Left colon (tissue), 2 donors: ENCODE measurements at places on chromosomes 3 and 15.

DNA sequence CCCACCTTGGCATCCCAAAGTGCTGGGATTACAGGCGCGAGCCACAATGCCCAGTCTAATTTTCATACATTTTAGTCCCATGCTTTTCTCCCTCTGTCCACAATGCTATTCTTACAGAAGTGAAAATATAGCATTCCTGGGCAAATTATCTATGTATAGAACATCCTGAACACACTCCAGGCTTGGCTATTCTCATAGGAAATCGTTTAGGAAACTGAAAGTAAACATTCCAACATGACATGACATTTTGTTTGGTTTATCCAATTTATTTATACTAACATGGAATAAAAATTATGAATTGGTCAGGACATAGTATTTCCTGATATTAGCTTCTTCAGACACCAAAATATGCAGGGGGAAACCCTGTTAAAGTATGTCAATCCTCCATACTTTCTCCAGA lies 52.6 kb downstream of the SYNM start:
- DNase-seq: no peak

DNA sequence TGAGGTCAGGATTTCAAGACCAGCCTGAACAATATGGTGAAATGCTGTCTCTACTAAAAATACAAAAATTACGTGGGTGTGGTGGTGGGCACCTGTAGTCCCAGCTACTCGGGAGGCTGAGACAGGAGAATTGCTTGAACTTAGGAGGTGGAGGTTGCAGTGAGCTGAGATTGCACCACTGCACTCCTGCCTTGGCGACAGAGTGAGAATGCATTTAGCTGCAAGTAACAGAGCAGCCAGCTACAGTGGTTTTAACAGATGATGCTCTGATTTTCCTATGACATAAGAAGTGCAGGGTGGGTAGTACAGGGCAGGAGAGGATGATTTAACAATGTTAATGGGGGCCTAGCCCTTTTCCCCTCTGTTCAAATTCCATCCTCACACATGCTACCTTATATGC lies 267.9 kb downstream of the RPLP1 start:
- DNase-seq: no peak

DNA sequence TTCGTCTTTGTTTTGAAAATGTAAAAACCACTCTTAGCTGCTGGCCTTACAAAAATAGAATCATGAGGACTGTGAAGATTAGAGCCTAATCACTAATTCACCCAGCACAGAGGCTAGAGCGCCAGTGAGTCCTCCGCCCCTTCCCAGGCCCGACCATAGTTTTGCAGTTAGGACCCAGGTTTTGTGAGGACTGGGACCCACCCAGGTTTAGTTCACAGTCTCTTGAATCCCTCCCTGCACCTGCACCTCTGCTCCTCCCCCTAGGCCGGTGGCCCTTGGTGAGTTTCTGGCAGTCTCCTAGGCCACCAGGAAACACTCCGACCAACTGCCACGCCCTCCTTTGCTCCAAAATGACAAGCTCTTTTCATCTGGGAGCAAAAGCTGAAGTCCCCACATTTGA lies 136.0 kb upstream of the CCDC54 start:
- peak; percentile 28 for DNase-seq

DNA sequence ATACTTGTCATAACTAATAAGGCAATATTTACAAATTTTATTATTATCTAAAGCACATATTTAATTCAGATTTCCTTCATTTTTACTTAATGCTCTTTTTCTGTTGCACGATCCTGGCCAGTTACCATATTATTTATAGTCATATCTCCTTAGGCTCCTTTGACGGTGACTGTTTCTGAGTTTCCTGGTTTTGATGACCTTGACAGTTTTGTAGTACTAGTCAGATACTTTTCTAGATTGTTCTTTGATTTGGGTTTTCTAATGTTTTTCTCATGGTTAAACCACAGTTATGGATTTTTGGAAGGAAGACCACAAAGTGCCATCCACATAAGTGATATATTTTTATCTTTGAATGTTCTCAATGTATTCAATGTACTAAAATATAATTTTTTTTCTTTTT lies 171.0 kb upstream of the NANOGP8 start:
- no peak for DNase-seq

DNA sequence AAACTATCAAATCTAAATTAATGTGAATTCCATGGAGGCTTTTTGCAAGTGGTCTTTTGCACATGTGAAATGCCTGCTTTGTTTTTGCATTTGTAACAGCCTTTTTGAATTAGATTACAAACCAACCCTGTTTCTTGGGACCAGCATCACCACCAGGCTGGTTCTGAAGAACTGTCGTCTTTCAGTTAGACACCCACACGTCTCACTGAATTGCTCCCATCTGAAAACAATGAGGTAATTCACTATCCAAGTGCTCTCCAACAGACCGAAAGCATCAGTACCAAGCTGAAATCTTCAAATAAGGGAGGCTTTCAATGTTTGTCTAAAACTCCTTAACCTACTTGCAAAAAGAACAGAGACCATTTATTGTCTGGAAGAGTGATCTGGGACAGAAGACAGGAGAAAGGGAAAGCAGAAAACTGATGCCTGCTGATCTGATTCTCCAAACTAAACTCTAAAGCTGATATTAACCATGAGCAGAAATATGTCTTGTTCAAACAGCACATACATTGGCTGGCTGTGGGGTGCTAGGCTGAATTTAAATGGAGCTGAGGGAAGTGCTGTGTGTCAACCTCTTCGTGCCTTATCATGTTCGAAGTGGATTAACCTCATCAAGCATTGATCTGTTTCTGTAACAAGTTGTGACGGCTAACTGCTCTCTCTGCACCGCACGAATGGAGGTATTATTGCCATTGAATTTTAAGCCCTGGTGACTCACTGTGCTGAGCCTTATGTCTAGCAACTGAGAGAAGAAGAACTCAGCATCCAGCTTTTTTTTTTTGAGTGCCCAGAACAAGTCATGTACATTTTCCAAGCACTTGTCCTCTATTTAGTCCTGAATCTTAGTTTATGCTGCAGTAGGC lies 213.7 kb upstream of the P2RY1 start:
- no peak for DNase-seq

DNA sequence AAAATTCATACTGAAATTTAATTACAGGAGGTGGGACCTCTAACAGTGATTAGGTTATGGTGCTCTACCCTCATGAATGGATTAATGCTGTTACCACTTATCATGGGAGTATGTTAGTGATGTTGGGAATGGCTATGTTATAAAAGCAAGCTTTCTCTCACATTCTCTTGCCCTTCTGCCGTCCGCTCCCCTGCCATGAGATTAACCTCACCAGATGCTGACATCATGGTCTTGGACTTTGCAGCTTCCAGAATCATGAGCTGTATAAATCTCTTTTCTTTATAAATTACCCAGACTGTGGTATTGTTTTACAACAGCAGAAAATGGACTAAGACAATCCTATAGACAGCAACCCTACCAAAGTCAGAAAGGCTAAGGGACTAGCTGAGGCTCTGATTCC lies 884.8 kb downstream of the FHIT start:
- no peak for DNase-seq

DNA sequence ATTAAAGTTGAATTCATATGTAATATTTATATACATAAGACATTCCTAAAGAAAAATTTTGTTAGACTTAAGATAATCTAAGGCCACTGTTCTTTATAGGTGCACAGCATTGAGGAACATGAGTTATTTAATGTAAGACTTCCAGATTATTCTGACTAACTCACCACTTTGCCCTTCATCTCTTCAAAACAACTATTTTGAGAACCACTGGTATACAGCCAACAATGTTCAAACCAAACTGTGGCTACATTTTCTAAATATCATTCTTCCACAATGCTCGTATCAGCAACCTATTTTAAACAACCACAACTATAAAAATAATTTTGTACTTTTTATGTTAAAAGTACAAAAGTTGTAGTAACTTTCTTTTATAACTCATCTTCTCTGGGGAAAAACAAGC lies 199.8 kb upstream of the ALCAM start:
- DNase-seq: no peak

DNA sequence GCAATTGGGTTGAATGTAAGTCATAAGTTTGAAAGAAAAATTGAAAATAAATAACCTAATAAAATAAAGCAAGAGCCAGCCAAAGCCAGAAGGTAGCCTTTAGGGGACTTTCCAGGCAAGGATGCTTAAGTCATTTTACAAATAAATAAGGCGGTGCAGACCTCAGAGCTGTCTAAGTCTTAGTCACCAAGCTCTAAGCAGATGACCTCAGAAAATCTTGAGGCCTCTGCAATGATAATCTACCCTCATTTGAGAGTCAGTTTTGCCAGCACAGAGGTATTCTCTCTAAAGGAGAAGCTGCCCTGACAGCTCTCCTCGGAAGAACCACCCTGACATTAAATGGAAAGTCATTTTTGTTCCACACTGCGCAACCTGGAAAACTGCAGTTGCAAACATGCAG lies 113.9 kb downstream of the OXNAD1 start:
- no peak for DNase-seq

DNA sequence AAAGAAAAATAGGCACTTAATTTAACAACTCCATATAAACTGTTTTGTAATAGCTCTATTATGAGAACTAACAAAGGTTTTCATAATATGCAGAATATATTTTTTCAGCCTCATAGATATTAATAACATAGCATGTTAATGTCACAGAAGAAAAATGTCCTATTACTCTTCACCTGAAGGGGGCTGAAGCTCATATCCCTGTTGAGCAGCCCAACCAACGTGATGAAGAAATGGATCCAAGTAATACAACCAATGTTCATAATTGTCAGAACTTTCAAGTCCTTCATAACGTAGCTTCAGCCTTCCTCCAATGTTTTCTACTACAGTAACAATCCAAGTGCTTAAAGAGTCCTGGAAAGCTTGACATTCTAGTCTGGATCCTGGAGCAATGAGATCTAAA lies 34.5 kb upstream of the STIMATE start:
- no peak for DNase-seq

DNA sequence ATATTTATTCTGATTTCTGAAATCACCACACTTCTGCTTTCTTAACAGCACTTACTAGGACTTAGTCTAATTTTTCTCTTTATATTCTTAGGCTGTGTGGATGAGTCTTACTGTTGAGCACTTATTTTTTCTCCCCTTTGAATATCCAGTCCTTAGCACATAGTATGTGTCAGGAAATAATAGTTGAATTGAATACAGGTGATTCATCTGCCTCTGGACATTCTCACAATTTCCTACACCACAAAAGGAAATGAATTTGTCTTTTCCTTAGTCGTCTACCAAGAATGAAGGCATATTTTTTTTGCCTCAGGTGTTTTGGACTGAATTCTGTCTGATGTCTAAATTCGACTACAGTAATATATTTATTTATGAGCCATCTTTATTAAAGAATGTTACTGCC lies 204.2 kb downstream of the GHSR start:
- DNase-seq: no peak

DNA sequence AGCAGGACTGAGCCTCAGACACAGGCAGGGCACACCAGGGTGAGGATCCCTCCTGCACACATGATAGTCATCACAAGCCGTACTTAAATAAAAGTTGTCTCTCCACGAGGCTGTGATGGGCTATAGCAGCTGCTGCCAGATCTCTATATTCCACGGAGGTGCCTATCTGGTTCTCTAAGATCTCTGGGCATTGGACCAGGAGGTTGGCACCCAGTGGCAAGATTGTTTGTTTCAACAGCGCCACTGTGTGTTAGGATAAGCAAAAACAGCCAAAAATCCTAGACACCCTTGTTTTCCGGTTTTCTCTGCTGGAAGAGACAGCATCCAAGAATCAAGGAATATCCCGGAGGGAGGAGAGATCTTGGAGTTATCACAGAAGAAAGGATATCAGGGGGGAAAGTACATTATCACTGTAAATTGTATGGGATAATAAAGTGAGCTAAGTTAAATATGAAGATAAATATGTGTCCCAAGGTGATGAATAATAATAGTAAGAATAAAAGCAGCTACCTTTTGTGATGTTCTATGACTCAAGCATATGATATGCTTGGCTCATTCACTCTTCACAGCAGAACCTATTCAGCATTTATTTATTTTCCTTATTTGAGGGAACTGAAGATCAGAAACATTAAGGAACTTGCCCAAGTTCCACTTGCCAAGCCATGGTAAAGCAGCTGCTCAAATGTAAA lies 90.6 kb upstream of the AKAP13 start:
- no peak for DNase-seq

DNA sequence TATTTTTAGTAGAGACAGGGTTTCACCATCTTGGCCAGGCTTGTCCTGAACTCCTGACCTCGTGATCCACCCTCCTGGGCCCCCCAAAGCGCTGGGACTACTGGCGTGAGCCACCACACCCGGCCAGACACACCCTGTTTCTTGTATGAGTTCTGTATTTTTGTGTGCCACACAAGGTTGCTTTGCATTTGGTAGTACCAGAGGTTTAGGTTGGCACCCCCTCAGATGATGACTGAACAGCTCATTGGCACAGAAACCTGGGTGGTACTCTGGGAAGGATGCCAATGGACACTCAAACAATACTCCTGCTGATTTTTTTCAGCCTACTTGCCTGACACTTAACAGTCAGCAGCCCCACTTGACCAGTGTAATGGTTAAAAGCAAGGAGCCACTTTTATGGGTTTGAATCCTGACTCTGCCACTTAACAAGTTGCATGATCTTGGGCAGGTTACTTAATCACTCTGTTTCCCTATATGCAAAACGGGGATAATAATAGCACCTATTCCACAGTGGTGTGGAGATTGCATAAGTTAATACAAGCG lies 39.2 kb upstream of the BCL2A1 start:
- DNase-seq: no peak

- DNase-seq: no peak
Measured at GRCh38 chr3:112338021-112338726, 5.2 kb downstream of the CD200 start.

GRCh38 chr3:190174471-190174870 lies 53.8 kb upstream of the P3H2 start:
- DNase-seq: no peak

GRCh38 chr3:153315781-153316180 lies 153.8 kb downstream of the RAP2B start:
- DNase-seq: no peak

DNA sequence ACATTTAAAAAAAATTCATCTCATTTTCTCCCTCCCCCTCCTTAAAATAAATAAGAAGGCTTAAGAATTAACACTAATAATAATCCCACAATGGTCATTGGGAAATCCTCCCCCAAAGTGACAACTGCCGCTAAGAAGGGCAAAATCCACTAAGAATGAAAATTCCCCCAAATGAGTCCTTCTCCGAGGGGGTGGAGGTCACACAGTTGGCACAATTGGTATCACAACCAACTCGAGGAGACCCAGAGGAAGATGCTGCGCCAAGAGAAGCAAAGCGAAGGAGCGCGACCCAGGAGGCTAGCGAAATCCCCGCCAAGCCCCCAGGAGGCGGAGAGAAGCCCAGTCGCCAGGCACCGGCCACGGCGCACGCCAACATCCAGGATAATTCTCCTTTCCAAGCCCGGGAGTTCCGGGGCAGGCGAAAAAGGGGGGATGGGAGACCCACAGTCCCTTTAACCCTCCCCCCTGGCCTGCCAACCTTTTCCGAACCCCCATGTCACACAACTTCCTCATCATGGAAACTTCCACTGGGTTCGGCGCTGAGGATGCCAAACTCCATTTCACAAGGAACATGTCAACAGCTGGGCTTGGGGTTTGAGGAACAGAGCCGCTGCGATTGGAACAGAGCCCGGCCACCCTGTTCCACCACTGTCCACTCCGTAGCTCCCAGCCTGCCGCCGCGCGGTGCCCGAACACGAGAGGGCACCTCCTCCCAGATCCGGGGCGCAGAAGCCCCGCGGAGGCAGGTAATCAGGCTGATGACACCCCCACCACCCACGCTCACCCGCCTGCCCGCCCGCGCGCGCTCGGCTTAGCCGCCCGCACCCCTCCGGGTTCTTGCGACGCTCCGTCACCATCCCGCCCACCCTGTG lies 668 bp downstream of the THRB start:
- DNase-seq: peak; percentile 73

GRCh38 chr3:133730993-133731392 lies 15.2 kb upstream of the TF start:
- DNase-seq: no peak
